Fibroblast of lung (primary cell): ENCODE measurements at places on chromosomes 6 and 20.

DNA sequence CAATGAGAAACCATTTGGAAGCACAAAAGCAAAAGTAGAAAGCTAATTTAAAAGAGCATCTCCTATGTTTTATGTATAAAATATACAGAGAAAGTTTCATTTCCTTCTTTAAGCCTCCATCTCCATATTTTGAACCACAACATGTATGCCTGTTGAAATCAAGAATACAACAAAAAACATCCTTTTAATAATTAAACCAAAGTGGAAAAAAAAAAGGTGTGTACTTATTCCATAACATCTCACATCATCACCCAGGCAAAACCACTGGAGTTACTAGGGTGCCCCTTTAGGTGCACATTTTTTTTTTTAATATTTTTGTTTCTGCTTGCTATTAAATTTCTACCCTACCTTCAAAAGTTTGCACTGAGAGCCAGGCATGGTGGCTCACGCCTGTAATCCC lies 43.0 kb downstream of the EDN1 start:
- DNase-seq: no peak

DNA sequence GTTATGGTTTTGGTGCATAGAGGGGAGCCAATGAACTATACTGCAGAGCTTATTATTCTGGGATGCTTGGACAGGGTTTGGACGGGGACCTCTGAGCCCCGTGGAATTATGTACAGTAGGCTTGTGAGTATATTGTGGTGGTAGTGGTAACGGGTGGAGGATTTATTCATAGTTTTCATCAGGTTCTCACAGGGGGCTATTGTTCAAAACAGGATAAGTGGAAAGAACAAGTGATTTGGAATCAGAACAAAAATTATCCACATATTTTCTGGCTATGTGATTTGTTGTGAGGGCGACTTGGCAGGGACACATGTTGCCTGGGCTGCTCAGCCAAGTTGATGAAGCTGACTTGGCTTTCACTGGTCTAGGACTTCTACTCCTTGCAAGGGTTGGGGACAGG lies 64.6 kb upstream of the ELOVL5 start:
- no peak for DNase-seq

DNA sequence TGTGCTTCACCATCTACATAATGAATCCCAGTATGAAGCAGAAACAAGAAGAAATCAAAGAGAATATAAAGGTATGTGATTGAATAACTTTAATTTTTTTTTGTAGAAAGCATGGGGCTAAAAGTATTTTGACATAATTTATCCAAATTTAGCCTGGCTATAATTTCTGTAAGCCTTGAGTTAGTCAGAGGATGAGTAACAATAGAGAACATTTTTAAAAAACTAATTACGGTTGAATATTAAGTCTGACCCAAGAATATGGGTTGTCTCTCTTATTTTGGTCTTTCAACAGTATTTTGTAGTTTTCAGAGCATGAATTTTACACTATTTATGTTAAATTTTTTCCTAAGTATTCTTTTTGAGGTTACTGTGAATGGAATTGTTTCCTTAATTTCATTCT lies 2.5 kb downstream of the GMNN start:
- no peak for DNase-seq

DNA sequence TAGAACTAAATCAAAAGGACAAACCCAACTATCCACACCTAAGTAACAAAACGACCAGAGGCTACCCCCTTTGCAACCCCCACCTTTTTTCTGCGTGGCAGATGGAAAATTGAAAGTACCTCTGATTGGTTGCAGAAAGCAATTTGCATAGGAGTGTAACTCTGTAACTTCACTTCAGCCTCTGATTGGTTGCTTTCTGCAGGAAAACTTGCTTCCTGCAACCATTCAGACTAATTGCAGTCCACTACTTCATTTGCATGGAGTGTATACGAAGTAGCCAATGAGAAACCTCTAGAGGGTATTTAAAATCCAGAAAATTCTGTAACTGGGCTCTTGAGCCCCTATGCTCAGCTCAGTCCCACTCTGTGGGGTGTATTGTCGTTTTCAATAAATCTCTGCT lies 129.1 kb upstream of the OLIG3 start:
- no peak for DNase-seq

GRCh38 chr20:23349338-23350195 lies 1.0 kb upstream of the NXT1 start:
- no peak for DNase-seq

- DNase-seq: no peak
Observed at GRCh38 chr20:42191140-42191860, 573.1 kb upstream of the CHD6 start.
